Metanephros (tissue), 2 donors: ENCODE measurements at places on chromosomes 4 and X. TPM values are rescaled to one million over a fixed set of nuclear protein-coding genes. Genes with fewer than 3 reads are reported as not detected.

HPGDS gene
- 5.1 TPM for total RNA-seq

HTR2C gene
- 0.41 TPM for total RNA-seq

PGAM4 gene
- not detected for total RNA-seq

NAA11 gene
- not detected for total RNA-seq

MAB21L2 gene
- not detected for total RNA-seq

PAGE4 gene
- total RNA-seq: not detected

VSIG4 gene
- 14.5 TPM for total RNA-seq

ERAS gene
- total RNA-seq: not detected
